ENCODE measurements at places on chromosomes 2 and 18.

DNA sequence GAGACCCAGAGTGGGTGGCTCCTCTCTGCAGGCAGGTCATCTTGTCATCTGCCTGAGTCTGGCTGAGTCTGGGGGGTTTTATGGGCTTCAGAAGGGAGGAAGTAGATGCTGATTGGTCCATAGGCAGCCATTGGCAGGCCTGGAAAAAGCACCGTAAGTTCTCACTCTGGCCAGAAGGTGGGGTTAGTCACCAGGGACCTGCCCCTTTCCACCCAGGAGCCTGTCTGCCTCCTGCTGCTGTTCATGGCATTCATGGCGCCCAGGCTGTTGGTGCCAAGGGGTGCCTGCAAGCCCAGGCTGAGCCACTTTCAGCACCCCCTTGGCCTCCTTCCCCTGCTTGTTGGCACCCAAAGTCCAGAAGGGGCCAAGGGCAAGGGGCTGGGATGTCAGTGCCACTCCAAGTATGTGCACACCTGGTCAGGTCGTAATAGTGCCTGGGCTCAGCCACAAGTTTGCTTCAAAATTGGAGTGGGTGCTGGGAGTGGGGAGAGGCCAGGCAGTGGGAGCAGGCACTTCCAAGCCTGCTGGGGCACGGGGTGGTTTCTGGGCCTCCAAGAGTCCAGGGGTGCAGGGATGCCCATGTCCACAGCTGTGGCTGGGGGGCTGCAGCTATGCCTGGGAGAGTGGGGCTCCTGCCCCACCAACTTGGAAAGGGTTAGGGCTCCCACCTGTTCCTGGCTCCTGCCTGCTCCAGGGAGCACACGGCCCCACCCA lies 178.1 kb downstream of the FAM210A start:
- DNase-seq = no peak

GRCh38 chr2:21036708-21037670 lies 6.9 kb downstream of the APOB start:
- no peak for DNase-seq

- no peak for DNase-seq
Observed at GRCh38 chr2:131151398-131151797, 46.3 kb downstream of the PLEKHB2 start.

DNA sequence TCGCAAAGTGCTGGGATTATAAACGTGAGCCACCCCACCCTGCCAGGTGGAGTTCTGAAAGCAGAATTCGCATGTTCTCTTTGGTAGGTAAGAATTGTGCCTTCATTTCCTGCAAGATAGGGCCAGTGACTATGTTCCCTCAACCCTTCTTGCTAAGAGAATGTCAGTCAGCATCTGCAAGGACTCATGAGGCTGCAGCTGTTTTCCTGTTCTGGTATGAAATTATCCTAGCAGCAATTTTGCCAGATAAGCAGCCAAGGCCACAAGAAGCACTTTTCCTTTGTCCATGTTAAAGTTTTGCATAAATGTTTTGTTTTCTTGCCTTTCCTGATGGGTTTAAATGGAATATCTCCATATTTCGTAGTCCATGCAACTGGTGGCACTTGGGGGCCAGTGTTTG lies 6.8 kb upstream of the ARHGAP28 start:
- no peak for DNase-seq

- DNase-seq = no peak
Observed at GRCh38 chr2:36385603-36386002, 30.0 kb downstream of the CRIM1 start.

DNA sequence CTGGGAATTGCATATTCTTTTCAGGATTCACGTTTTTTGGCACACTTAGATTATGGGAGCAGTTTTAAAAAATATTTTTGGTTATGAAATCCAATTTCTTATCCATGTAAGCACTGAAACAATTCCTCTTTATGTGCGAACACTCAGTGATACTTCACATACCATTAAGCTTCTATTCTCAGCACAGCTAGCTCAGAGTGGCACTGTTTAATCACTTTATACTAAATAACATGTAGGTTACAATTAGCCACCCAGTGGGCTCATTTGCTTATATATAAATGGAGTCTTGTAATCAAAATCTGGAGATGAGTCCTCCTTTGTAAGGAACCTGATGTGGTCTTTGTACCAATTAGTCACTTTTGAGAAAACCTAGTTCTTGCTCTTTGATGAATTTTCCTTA lies 11.3 kb upstream of the MC4R start:
- no peak for DNase-seq

DNA sequence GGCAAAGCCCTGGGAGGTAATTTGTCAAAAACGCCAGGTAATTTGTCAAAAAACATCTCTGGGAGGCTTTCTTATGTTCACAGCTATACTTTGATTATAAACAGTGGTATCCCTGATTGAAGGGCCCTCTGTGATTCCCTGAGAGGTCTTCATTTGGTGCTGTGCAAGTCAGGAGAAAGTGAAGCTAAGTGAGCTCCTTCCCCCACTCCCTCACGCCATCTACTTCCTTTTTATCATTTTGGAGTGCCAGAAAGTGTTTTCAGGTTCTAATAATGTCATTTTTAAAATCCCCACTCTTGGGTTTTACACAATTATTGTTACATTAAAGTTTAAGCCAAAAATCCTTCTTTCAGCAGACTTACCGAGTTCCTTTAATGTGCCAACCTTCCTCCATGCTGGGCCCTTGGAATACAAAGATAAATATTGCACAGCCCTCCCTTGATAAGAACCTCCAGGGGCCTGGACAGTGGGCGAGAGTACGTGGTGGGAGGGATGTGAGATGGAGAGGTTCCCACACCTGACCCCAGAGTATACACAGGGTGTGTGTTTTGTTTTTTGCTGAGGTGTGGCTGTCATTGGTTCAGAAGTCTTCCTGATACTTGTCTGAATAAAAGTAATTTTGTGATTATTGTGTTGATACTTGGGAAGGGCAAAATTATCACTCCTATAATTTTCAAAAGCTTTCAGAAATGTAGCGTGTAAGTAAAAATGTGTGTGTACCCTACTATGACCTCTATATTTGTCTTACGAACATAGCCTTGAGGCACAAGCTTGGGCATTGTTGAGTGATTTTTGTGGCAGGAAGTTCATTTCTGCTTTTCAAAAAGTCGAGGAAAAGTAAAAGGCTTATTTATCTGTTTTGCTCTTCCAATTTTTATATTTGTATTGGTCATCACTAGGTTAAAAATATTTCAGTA lies 8.2 kb downstream of the MAPRE2 start:
- no peak for DNase-seq

- no peak for DNase-seq
Observed at GRCh38 chr2:24617424-24617823, 126.4 kb downstream of the NCOA1 start.

DNA sequence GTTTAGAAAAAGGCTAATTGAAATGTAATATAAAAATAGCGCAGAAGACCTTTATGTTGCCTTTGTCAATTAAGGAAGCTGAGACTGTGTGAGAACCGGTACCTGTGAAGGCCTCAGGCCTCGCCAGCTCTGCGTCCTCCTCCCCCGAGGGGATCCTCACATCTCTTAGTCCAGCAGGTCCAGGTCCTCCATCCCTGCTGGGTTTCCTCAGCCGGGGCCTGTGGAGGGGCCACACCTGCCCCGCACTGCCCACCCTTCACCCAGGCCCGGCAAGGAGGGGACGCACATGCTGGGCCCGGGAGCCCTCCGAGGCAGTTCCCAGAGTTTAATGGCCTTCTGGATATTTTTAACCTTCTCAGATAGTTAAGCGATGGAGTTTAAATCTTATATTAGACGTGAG lies 3.5 kb downstream of the KCNG2 start:
- DNase-seq = no peak

GRCh38 chr18:50687491-50687890 lies 127.6 kb downstream of the MAPK4 start:
- DNase-seq = no peak

DNA sequence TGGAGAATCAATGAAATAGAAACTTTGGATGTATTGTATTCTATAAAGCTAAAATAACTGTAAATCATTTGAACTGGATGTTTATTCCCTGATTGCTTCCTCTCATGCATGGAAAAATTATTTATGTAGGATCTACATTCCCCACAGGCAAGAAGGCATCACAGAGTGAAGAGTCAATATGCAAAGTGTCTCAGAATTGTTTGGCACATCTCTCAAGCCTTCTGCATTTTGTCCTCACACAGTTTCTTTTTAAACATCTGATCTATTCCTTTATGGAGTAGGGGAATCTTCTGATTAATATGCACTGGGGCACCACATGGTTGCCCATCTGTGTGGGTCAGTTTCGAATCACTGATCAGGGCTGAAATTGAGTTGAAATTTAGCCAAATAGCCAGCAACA lies 465.4 kb downstream of the ZNF804A start:
- no peak for DNase-seq

- no peak for DNase-seq
Observed at GRCh38 chr2:230162981-230163380, 56.8 kb downstream of the SP110 start.

GRCh38 chr18:48799724-48800315 lies 150.9 kb downstream of the SMAD7 start:
- no peak for DNase-seq

DNA sequence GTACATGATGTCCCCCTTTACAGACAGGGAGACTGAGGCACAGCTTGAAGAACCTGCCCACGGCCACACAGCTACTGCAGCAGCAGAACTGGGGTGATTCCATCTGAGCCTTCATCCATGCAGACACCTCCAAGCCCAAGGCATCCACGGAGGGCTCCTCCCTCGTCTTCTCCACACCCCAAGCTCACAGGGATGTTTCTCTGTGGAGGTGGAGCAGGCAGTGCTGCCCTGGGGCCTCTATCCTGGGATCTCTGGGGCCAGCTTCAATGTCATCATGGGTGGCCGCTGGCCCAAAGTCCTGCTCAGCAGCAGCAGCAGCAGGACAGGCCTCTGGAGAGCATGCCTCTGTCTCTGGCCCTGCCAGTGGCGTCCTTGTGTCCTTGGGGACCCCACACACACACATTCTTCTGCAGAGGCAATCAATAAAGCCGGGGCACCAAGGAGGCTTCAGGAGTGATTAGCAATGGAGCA lies 31.2 kb downstream of the ADI1 start:
- no peak for DNase-seq

DNA sequence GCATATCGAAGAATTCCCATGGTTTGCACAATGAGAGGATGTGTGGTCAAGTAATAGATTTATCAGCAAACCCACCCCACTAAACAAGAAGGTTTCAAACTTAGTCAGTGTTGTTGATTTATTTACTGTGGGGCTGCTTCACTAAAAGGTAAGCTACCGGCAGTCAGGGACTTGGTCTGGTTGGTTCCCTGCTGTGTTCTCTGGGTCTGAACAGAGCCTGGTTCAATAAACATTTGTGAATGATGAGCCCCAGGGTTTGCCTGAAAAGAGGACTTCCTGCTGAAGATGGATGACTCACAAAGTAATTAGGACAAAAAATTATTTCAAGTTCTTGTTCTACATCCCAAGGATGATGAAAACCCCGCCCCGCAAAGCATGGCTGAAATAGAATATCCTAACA lies 108.3 kb downstream of the SPP2 start:
- DNase-seq = no peak

GRCh38 chr2:234335661-234336228 lies 161.1 kb downstream of the ARL4C start:
- DNase-seq = no peak

DNA sequence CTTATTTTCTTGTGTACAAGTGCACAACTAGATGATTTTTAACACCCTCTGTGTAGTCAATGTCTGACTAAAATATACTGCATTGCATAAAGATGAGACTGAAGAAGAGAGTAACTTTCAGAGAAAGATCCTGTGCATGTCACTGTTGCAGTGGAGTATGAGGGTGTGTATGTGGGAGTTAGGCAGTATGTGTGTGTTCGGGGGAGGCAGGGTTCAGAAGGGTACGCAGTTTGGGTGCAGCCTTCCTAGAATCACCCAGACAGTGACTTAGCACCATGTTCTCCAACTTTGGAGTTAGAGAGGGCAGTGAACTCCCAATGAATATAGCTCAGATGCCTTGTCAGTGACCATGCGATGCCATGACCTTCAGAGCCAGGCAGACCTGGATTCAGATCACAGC lies 84.6 kb downstream of the LRATD1 start:
- no peak for DNase-seq

DNA sequence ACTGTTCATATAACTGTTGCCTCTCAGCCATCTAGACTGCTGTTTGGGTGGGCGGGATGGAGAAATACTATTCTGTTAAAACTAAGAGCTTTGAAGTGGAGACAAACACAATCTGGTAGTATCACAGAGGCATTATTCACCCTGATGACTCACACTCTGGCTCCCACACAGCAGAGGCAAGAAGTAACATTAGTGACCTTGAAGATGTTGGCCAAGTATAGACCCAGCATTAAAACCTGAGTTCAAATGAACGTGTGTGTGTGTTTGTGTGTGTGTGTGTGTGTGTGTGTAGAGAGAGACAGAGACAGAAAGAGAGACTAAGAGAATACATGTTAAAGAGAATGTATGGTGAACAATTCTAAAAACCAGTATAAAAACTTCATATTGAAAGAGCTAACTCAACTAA lies 22.5 kb upstream of the ACVR1 start:
- no peak for DNase-seq

GRCh38 chr18:41244591-41245037 lies 710.4 kb upstream of the PIK3C3 start:
- no peak for DNase-seq

DNA sequence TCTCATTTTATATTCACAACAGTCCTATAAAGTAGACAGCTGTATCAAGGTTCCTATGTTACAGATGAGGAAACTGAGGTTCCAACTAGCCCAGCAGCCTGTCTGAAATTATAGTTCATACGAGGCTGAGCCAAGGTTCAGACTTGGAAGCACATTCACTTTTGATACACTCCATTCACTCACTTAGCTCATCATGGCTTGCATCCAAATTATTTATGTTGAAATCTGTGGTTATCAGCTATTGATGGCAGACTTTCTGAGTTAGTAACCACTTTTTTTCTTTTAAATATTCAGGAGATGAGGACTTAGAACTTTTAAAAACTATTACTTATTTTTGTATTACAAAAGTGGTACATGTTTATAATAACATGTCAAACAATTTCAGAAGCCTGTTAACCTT lies 188.2 kb downstream of the MTX2 start:
- no peak for DNase-seq
